ENCODE measurements at places on chromosomes 3 and 15.

- no peak for DNase-seq
Measured at GRCh38 chr15:68511073-68511991, 67.5 kb upstream of the CORO2B start.

GRCh38 chr3:170806676-170807075, 63.3 kb downstream of the RPL22L1 start:
- DNase-seq = no peak

GRCh38 chr3:126557761-126558160, 971 bp downstream of the C3orf22 start:
- no peak for DNase-seq

DNA sequence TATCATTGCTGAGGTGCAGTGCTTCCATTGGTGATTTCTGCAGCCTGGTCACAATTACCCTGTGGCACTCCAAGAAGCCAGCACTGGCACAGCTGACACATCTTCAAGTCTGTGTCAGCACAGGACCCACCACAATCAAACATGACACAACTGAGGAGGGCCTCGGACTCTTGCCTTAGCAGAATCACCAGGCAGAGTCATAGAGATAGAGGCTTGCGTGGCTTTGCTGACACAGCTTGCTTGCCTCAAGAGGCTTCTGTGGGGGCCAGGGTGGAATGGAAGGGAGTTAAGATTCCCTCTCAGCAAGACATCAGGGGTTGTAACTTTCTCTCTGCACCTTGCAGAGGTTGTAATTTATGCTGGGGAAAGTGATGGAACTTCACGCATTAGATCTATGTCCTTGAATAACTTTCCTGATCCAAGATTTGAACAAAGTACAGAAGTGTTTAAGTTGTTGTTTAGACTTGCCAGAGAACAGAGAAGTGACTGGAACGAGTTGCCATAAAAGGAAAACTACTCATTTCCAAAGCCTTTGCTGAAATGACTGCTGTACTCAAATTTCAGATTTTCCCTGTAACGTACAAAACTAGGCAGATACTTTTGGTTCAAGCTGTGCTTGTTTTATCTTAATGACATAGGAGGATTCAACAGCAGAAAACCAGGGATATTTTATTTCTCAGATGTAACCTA, 170.7 kb downstream of the DIPK2A start:
- DNase-seq = no peak

- no peak for DNase-seq
Measured at GRCh38 chr3:143720381-143720780, 127.9 kb downstream of the SLC9A9 start.

DNA sequence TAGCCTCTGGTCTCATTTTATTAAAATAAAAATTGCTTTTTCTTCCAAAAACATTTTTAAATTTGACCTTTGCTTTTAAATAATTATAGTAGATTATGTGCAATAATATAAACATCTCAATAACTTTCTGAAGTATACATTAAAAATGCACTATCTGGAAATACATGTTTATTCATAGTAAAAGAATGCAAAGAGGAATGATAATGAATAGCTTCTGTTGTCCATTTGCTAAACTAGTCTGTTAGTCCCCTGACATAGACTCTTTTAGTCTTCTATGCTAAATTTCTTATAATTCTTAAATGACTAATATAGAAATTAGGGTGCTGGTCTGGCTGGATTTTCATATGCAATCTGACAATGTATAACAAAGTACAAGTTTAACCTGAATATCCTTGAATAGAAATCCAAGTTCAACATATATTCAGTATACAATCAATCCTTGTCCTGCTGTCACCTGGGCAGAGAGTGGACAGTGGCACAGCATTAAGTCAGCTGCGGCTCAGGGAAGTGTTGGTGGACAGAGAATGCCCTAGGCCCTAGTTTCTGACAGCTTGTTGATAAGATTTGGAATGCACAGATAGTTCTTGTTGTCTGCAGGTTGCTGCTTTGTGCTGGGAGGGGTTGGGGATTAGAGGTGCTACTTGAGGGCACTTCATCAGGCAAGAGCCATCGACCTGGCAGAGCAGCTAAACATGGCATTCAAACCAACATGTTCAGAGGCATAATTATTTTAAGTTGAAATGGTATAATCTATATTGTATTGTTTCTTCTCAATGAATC, 161.7 kb downstream of the MBNL1 start:
- no peak for DNase-seq

- DNase-seq = no peak
Measured at GRCh38 chr15:83955806-83956265, 279.7 kb upstream of the GOLGA6L4 start.

- no peak for DNase-seq
Measured at GRCh38 chr3:110243081-110243480, 828.5 kb upstream of the NECTIN3 start.

DNA sequence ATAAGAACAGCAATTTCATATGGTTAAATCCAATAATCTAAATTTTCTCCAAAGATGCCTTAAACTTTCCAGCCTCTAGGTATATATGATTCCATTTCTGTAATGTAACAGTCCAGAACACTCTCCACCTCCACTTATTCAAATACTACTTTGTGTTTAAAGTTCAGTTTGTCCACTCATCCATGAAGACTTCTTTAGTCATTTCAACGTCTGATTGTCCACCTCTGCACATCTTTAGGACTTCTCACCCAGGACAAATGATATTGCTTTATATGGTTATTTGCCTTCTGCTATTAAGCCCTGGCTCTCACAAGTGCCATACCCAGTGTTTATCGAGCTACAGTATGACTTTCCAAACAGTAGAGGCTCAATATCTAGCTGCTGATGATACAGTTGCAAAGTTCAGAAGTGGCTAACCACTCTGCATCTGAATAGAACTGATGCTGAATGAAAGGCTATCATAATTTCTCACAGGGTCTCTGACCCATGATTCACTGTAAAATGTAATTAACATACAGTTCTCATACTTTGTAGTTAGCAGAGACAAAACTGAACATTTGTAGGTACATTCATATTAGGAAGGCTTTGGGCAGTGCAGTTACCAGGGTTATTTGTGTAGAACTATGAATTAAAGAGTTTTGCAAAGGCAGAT, 93.7 kb upstream of the MBNL1 start:
- no peak for DNase-seq
